ENCODE measurements at places on chromosomes 7 and 10.
A peak's percentile ranks its signal among the peaks of the same experiment; 100 is the strongest.

GRCh38 chr7:74027683-74028320 is at the start of gene ELN:
TSS of gene ELN (plus strand) at chr7:74028173. CDS start at chr7:74028188, 15 bp downstream.
- peak; percentile 77 for DNase-seq

- no peak for DNase-seq
These were observed 6.3 kb downstream of the IFT22 start for GRCh38 chr7:101315336-101315735.

DNA sequence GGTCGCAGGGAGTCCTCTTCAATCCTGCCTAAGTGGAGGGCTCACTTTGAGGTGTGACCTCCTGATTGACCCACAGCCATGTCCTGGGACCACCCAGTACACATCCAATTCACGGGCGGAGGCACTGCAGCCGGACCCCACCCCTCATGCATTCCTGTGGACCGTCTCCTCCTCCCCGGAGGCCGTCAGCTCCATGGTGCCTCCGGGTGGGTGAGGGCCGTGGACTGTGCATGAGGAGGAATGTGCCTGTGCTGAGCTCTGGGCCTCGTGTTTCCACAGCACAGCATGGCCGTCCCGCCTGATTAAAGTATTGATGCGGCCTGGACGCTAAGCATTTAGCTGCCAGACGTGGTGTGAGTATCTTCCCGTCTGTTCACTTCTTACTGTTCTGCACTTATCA is 52.8 kb downstream of the CFAP46 start:
- no peak for DNase-seq

DNA sequence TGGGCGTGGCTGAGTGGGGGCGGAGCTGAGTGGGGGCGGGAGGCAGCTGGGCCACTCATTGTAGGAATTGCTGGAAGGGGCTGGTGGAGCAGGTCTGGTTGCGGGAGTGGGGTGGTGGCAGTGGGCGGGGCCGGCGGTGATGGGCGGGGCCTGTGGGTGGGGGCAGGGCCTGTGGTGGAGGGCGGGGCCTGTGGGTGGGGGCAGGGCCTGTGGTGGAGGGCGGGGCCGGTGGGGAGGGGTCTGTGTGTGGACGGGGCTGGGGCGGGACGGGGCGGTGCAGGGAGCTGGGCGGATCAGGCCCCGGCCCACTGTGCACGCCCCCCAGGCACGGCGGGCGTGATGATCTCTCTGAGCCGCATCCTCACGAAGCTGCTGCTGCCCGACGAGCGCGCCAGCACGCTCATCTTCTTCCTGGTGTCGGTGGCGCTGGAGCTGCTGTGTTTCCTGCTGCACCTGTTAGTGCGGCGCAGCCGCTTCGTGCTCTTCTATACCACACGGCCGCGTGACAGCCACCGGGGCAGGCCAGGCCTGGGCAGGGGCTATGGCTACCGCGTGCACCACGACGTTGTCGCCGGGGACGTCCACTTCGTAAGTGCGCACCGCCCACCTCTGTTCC is 14.0 kb downstream of the SLC29A4 start:
- no peak for DNase-seq

- no peak for DNase-seq
These were observed 91.7 kb downstream of the SLC25A40 start for GRCh38 chr7:87784424-87784823.

DNA sequence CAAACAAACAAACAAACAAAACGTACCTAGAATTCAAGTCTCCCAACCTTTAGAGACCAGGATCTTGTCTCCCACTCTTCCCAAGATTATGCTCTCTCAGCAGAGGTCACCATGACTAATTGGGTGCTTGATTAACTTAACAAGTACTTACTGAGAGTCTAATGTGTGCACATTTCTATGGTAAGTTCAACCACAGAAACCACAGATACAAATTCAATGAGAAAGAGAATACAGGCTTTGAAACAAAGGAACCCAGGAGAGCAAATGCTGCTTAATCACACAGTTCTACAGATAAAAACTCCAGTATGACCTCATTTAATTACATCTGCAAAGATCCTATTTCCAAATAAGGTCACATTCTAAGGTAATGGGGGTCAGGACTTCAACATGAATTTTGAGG is 142.8 kb downstream of the DNAJC1 start:
- DNase-seq = no peak

DNA sequence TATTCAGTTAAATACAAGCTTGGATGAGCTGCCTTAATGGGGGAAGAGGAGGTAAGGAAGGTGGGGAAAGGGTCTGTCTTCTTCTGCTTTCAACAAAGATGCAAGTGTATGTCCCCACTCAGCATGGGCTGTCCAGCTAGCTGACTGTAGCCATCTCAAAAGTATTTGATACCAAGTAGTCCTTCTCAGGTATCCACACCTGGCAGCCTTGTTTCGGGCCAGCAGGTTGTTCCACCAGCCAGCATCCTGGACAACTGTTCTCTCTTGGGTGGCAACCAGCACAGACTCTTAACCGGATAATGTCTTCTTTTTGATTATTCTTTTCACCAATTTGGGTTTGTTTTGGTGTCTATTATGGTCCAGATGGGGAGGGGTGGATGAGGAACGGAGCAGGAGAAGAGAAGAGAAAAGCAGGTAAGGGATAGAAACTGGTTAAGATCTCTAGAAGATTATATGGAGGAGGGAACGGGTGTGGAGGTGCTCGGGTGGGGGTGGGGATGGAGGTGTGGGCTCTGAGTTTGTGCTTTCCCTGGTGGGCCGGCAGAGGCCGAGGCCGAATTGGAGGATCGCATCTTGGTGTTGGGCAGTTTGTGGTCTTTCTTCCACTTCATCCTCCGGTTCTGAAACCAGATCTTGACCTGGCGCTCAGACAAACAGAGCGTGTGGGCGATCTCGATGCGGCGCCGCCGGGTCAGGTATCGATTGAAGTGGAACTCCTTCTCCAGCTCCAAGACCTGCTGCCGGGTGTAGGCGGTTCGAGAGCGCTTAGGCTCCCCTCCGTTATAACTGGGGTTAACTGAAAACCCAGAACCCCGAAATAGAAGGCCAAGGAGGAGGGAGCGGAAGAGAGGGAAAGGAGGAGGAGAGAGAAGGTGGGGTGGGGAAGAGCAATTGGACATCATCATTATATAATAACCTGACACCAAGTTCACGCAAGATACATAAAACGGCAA is 1.5 kb downstream of the HOXA4 start:
- DNase-seq = no peak

DNA sequence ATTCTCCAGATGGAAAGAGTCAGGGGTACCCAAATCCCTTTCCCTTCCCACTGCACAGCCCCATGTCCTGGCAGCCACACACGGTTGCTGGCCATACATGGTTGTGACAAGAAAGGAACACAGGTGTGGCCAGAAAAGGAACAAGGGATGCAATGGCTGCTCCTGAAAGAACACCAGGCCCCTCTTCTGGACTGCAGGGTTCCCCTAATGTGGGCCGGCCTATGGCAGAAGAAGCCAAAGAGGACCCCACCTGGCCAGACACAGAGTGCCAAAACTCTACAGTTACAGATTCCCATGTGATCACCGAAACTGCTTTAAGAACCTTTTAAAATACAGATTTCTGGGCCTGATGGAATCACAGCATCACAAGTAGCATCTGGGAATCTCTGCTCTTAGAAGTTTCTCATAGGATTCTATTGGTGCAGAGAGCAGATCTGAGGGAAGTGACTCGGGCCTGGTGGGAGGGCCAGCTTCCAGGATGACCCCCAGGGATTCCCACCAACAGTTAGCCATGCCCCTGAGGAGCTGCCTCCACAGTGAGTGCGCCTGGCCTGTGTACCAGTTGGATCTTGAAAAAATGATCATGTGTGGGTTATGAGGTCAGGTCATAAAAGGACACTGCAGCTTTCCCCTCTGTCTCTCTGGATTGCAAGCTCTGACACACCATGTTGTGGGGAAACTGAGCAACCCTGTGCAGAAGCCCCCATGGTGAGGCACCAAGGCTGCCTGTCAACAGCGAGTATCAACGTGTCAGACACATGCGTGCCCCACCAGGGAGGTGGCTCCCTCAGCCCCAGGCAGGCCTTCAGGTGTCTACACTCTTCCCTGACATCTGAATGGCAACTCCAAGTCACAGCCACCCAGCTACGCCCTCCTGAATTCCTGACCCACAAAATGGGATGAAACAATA is 89.6 kb upstream of the LANCL2 start:
- DNase-seq = no peak

DNA sequence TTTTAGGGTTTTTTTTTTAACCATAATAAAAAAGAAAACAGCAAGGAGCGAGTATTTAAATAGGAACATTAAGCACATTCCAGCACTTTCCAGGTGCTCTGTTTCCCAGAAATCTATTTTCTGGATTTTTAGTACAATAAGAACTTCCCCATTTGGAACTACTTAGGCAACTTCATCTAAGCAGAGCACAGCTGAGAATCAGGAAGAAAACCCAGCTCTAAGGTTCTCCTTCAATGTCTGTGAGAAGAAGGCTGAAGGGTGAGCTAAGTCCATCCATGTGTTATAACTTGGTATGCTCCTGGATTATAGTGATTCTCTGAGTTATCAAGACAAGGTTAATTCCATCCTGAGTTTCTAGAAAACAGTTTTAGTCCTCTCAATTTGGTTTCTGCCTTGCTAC is 181.9 kb downstream of the CYP26A1 start:
- DNase-seq = no peak

DNA sequence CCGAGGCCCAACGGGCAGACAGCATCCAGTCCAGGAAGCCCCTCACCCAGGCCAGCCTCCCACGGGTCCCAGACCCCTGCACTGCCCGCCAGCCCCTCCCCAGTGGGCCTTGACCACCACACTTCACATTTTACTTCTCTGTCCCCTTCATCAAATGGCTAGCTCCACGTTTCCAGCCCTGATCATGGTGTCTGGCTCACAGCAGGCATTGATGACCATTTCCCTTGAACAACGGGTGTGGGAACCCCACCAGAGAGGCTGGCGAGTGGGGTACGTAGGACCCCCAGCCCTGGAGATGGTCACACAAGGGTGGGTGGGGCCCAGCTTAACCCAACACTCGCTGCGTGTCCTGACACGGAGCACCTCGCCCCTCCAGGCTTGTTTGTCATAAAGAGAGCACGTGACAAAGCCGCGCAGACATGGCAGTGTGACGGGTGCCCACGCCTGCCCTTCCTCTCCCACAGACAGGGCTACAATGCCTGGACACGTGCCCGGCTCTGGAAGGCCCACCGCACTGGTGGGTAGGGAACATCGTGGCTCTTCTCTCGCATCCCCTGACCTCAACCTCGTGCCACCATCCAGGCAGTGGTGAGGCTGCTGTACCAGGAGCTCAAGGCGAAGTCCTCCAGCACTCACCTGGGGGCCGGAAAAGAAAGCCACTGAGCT is 267.7 kb downstream of the MAD1L1 start:
- no peak for DNase-seq

GRCh38 chr10:71285986-71286385 is 33.1 kb upstream of the SLC29A3 start:
- DNase-seq = no peak

DNA sequence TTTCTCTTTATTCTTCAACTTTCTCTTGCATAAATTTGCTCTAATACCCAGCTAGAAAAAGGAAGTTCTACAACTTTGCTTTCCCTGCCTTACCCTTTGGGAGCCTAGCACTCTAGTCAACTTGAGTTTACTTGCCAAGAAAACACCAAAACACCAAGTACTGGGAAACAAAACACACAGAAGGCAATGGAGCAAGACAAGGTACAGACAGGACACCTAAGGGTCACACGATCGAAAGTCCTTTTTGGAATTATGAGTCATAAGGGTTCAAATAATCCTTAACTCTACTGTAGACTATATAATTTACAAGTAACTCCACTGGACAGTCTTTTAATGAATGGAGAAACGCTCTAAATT is 42.6 kb upstream of the ANAPC16 start:
- DNase-seq = no peak

GRCh38 chr7:105748701-105749100 is 127.7 kb downstream of the ATXN7L1 start:
- DNase-seq = no peak
